ENCODE measurements at places on chromosomes 2 and 18.

GRCh38 chr2:42074661-42075060 lies 26.8 kb downstream of the PKDCC start:
- no peaks in the 10 kb centered on the region for H3K36me3 ChIP-seq
- H3K4me1 ChIP-seq, result peaks cover 14% of the 10 kb centered on the region
- DNase-seq, result no peak
- H3K4me3 ChIP-seq, result no peak overlapping the region

- H3K4me3 ChIP-seq, result 0 out of 2 replicates have a peak overlapping the region, but pooled peaks have one; percentile 0
- no peaks in the 10 kb centered on the region for H3K27me3 ChIP-seq
- H3K27ac ChIP-seq, result peak overlapping the region; percentile 77
Measured at GRCh38 chr18:55908901-55909366, 320.9 kb upstream of the TCF4 start.

DNA sequence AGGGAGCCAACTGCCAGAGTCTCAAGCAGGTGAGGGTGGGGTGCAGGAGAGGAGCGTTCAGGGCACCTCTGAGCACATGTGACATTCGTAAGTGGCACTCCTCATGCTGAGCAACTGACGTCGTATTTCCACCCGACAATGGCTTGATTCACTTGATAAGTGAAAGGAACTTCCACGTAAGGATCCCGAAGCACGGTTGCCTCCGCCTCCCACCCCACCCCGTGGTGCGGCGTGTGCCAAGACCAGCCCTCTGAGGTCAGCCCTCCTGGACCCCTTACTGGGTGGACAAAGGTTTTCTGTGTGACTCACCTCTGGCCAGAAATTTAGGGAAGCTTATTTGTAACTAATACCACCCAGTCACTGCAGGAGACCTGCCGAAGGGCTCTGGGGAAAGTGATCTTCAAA lies 59.9 kb downstream of the AGAP1 start:
- no peak overlapping the region for H3K27ac ChIP-seq
- H3K4me3 ChIP-seq, result no peak overlapping the region
- DNase-seq, result no peak

- DNase-seq, result no peak
- no peaks in the 10 kb centered on the region for H3K27me3 ChIP-seq
- H3K27ac ChIP-seq, result no peak overlapping the region
- no peak overlapping the region for H3K4me3 ChIP-seq
- H3K4me1 ChIP-seq, result no peaks in the 10 kb centered on the region
- no peaks in the 10 kb centered on the region for H3K36me3 ChIP-seq
Measured at GRCh38 chr2:23235292-23235691, 149.7 kb upstream of the KLHL29 start.

GRCh38 chr2:105537920-105538319 lies 139.1 kb upstream of the FHL2 start:
- H3K36me3 ChIP-seq, result no peaks in the 10 kb centered on the region
- H3K4me1 ChIP-seq, result peaks cover 7% of the 10 kb centered on the region
- no peak for DNase-seq
- H3K4me3 ChIP-seq, result no peak overlapping the region
- no peak overlapping the region for H3K27ac ChIP-seq

GRCh38 chr2:218889937-218890336 lies 9.3 kb downstream of the WNT10A start:
- no peak for DNase-seq
- H3K36me3 ChIP-seq, result no peaks in the 10 kb centered on the region
- H3K4me3 ChIP-seq, result no peak overlapping the region
- H3K27ac ChIP-seq, result no peak overlapping the region

DNA sequence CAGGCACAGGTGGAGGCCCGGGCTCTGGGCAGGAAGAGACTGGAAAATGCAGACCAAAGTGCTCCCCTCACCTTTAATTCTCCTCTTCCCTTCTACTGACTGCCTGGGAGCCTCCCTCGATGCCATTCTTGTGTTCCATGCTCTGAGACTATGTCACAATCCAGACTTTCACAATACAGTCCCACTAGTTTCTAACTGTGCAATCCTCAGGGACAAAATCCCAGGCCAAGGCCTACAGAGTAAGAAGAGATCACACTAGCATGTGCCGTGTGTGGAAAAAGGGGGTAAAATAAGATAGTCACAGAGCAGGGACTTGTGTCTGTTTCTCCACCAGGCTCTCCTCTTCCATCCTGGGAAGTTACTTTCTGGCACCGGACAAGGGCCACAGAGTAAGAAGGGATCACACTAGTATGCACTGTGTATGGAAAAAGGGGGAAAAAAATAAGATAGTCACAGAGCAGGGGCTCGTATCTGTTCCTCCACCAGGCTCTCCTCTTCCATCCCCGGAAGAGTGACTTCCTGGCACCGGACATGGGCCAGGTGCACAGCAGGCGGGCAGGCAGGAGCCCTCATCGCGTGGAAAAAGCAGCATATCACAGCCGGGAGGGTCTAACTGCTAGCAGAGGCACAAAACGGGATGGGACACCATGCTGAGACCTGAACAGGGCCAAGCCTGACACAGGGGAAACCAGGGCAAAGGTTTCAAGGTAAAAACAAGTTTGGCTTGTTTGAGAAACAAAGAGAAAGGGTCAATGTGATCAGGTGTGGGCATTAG lies 9.6 kb downstream of the CYB5A start:
- H3K27me3 ChIP-seq, result no peaks in the 10 kb centered on the region
- no peak overlapping the region for H3K27ac ChIP-seq
- peaks cover 27% of the 10 kb centered on the region for H3K4me1 ChIP-seq
- H3K4me3 ChIP-seq, result no peak overlapping the region
- H3K36me3 ChIP-seq, result peaks cover 14% of the 10 kb centered on the region

DNA sequence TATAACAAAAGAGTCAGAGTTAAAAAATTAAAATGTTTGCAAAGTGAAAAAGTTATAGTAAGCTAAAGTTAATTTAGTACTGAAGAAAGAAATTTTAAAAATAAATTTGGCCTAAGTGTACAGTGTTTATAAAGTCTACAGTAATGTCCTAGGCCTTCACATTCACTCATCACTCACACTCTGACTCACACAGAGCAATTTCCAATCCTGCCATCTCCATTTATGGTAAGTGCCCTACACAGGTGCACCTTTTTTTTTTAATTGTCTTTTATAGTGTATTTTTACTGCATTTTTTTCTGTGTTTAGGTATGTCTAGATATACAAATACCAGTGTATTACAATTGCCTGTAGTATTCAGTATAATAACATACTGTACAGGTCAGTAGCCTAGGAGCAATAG lies 562.9 kb downstream of the PIK3C3 start:
- H3K27ac ChIP-seq, result no peak overlapping the region
- no peaks in the 10 kb centered on the region for H3K36me3 ChIP-seq
- H3K4me3 ChIP-seq, result no peak overlapping the region
- H3K4me1 ChIP-seq, result peaks cover 22% of the 10 kb centered on the region
- H3K27me3 ChIP-seq, result no peaks in the 10 kb centered on the region
